ENCODE measurements at places on chromosomes 2 and 18.

DNA sequence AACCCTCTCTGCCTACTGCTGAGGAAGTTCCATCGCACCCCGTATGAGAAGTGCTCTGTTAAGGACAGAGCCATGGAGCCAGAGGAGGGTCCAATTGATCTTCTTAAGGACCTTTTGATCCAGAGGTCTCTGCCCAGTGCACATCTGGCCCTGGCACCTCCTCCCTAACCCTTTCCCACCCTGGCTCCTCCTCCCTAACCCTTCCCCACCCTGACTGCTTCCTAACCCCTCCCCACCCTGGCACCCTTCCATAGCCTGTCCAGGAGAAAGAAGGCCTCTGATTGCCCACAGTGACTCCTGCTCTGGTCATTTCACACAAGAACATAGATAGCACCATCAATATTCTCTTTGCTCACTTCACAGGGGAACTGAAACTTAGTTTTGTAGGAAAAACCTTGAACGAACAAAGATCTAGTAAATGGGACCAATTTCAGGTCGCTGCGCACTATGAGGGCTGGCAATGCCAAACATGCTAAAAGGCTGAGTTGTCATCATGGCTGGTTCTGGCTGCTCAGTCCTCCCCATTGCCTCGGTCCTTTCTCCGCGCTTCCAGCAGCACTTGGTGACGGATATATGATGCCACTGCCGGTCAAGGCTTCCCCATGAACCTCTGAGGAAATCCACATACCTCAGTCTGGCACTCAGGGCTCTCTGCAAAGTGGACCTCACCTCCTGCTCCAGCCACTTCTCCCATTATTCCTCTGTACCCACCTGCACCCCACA is 49.2 kb downstream of the PKDCC start:
- DNase-seq, result no peak

- DNase-seq, result no peak
These were observed 213.2 kb upstream of the HS6ST1 start for GRCh38 chr2:128531856-128532255.

DNA sequence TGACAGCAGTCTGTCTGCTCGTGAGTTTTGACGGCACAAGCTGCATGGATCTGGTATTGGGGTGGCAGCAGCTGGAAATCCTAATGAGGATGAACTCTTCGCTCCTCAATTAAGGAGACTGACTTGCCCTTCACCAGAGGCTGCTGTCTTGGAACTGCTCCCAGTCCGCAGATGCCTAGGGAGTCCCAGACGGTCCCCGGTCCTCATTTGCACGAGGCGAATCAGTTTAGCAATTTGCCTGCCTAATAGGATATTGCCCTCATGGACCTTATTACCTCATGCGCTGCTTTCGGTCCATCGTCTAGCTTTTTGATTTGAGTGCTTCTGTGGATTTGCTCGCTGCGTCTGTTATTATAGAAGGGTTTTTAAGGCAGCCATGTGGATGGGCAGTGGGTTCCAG is 40.6 kb downstream of the ASAP2 start:
- no peak for DNase-seq

- DNase-seq, result no peak
These were observed 4.8 kb downstream of the GCFC2 start for GRCh38 chr2:75705921-75706320.

DNA sequence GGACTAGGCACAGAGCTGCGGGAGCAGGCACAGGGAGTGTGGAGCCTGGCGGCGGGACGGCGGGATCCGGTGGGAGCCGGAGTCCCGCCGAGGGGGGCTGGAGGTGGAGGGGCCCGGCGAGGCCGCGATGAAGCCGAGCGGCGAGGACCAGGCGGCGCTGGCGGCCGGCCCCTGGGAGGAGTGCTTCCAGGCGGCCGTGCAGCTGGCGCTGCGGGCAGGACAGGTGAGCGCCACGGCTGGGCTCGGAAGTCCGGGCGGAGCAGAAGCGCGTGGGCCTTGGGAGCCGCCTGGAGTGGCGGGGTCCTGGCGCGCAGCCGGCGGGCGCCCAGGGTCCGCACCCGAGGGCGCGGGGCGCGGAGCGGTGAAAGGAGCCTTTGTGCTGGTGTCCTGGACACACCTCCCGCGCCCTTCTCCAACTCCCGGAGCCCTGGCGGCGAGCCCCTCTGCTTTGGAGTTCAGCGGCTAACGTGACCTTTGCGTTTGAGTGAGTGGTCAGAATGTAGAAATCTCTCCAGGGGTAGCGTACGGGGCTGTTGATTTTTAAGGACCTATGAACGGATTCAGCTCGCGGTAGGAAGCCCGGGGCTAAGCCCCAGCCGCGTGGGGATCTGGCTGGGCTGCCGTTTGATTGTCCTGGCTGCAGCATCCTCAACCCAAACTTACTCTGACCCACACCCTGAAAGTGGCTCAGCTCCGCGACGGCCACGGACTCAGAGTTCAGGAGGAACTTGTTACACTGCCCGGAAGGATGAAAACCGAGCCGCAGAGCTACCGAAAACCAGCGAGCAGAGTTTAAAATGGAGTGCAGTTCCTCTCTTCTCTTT is 448 bp downstream of the IMPA2 start:
- DNase-seq, result peak; percentile 25

DNA sequence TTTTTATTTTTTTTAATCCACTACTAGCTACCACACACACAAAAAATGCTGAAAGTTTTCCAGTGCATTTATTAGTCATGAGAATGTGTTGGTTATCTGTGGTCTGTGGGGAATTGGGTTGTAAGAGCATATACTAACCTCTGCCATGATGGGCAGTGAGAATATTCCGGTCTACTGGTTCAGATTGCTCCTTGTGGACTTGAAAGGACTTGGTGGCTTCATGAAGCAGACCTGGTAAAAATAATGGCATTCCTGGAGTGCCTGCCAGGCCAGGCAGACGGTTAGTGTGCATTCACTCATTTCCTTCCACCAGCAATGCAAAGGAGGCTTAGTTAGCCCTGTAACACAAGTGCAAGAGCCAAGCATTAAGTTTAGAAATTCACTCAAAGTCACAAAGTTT is 150.8 kb downstream of the THSD7B start:
- no peak for DNase-seq

DNA sequence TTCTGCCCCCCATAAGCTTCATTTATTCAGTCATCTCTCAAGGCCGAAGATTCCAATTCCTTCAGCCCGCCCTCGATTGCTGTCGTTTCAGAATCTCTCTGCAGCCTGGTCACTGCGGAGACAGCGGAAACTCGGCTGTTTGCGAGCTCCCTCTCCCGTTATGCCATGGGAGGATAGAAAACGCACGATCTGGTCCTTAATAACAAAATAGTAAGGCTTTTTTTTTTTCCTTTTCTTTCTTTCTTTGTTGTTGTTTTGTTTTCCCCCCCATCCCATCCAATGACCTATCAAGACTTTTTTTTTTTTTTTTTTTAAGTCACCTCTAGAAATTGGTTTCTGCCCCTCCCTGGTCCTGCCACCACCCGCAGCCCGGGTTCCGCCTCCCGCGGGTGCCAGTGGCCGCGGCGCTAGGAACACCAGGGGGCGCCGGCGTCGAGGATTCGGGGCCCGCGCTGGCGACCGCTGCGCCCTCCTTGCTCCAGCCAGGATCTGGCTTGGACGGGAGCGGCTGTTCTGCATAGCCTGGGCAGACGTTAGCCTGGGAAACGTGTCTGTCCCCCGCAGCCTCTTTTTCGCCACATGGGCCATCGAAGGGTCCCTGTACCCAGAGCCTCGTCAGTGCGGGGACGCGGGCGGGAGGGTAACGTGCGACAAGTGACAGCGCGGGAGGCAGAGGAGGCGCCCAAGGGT is 10.1 kb downstream of the CPLX4 start:
- peak; percentile 55 for DNase-seq

DNA sequence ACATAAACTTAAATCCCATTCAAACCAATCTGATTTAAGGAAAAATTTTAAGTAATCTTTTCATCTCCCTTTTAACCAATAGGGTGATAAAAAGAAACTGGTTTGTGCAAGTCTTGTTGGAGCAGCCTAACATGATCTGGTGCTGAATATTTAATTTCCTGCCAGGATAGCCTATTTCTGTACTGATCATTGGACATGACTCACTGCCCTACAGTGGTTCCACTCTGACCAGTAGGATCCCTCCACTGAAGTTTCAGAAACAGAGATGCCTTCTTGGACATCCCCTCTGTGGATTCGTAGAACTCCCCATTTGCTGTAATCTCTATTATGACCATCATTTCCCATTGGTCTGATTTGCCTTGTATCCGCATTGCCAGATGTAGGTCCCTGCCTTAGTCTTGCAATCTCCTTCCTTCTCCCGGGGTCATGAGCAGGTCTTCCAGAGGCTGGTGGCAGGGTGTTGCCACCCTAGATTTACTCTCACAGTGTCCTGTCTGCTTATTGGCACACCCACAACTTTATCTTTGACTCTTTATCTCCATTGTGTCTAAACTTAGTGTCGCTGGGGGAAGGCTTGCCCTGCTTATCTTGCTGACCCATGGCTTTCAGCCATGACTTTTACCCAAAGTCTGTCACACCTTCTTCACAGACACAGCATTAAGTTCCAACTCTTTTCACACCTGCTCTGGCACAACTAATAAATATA is 12.3 kb upstream of the SETBP1 start:
- no peak for DNase-seq

DNA sequence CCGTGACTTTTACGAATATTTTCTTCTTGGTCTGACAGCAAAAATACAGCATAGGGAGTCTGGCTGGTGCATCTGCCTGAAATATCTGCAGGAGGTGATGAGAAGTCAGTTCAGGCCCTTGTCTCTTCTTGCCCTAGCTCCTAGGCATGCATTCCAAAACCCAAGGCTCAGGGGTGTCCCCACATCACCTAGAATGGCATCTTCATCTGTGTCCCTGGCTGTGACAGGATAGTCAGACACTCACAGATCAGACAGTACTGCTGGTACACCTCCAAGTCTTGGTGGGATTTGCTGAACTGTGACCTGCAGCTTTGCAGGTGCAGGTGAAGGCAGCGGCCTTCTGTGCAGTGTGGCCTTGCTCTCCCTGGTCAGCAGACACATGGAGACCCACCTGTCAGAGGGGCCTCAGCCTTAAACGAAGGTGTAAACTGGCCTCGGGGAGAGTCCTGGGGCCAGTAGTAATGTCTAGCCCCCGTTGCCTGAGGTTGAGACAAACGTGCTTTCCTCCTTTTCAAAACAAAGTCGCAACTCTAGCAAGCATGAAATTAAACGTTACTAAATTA is 42.8 kb downstream of the MBP start:
- DNase-seq, result no peak

GRCh38 chr2:85112906-85113625 is 20.1 kb upstream of the TCF7L1 start:
- no peak for DNase-seq

- no peak for DNase-seq
These were observed 34.1 kb downstream of the NFATC1 start for GRCh38 chr18:79429785-79430281.

GRCh38 chr18:78424403-78425018 is 555.1 kb upstream of the SALL3 start:
- no peak for DNase-seq

GRCh38 chr2:50953021-50953420 is 78.9 kb downstream of the NRXN1 start:
- no peak for DNase-seq

- DNase-seq, result no peak
These were observed 158.9 kb upstream of the BOD1L2 start for GRCh38 chr18:56988022-56988421.

DNA sequence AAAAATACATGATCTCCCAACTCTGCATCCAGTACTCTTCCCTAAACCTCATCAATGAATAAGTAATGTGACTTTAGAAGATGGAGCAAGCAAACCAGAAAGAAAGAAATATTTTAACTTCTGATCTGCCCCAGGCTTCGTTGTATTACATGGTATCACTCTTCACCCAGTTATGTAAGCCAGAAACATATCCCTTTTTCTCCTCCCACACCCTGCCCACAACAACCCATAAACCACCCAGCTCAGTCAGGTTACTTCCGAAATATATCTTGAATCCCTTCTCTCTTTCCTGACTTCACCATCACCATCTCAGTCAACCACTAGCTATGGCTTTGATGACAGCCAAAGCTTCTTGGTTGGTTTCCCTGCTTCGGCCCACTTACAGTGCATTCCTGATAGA is 295.8 kb upstream of the PARD3B start:
- no peak for DNase-seq

GRCh38 chr2:224555823-224556366 is 29.3 kb downstream of the CUL3 start:
- no peak for DNase-seq

GRCh38 chr18:3218819-3219218 is 949 bp downstream of the MYOM1 start:
- DNase-seq, result peak; percentile 14

DNA sequence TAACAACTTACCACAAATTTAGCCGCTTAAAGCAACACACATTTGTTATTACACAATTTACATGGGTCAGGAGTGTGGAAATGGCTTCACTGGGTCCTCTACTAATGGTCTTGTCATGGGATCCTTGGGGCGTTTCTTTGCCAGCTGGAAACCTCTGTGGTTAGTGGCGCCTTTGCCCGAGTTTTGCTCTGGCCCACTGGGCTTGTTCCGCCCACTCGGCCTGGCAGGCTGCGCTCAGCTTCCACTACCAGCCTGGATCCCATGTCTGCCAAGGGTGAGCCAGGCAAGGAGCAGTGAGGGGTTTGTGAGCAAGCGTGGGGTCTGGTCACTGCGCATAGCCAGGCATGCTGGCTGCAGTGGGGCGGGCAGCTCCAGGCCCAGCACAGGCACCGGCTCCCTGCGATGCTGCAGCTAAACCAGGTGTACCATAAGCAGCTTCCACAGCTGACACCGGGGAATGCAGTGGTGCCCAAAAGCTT is 16.2 kb upstream of the MBD2 start:
- peak; percentile 22 for DNase-seq

- DNase-seq, result no peak
These were observed 56.2 kb upstream of the ROCK1 start for GRCh38 chr18:21167641-21168377.

DNA sequence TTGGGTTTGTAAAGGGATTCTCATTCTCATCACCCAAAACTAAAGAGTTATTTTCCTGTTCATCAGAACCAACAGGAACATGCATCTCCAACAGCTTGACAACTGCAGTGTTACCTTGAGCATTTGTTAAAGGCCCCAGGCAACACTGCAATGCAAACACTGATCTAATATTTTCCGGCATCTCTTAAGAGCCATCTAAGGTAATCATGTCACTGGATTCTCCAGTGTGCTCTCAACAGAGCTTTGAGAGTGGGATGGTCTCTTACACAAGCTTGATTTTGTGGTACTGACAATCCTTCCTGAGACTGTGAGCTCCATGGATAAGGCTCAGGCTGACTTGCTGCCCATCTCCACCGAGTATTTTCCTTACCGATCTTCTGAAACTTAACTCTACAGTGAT is 90.5 kb upstream of the ITGB6 start:
- DNase-seq, result no peak

GRCh38 chr2:3492951-3493614 is 26.2 kb downstream of the ADI1 start:
- DNase-seq, result no peak
